ENCODE measurements at places on chromosomes 2 and 18. TPM values are rescaled to one million over a fixed set of nuclear protein-coding genes. Genes with fewer than 3 reads are reported as not detected.

Gene ALPP
- not detected for polyA plus RNA-seq

Gene UGT1A3
- 0.14 TPM for polyA plus RNA-seq

Gene CTAGE1
- polyA plus RNA-seq: 0.03 TPM

Gene UGT1A4
- not detected for polyA plus RNA-seq

Gene PLB1
- 1.1 TPM for polyA plus RNA-seq

Gene TXNL1
- polyA plus RNA-seq: 95.3 TPM

Gene SGO2
- 14.3 TPM for polyA plus RNA-seq

Gene FNDC4
- 8.3 TPM for polyA plus RNA-seq

- no peak for DNase-seq
Observed at GRCh38 chr2:108919571-108920373, 69.2 kb downstream of the EDAR start.

GRCh38 chr2:227513113-227513512 lies 41.2 kb downstream of the AGFG1 start:
- DNase-seq: no peak

DNA sequence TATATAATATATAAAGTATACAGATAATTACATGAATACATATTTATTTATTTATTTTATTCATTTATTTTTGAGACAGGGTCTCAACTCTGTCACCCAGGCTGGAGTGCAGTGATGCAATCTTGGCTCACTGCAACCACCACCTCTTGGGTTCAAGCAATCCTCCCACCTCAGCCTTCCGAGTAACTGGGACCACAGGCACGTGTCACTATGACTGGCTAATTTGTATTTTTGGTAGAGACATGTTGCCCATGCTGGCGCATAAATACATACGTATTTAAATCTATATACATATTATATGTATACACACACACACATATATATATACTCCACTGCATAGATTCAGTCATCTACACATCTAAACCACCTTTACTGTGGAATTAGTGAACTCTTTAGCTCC lies 20.6 kb upstream of the NDUFV2 start:
- no peak for DNase-seq

DNA sequence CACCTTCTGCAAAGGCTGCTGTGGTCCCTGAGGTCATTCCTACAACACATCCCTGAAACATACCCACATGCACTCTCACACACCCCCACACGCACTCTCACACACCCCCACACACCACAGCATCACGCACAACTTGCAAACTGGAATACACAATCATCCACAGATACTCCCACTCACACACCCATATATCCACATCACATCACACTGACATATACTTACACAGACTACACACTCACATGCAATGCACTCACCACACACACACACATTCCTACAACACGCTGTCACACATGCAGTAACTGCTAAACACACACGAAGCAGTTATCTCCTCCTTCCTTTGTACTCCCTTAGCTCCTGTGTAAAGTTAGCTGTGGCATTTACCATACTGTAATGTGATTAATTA lies 57.1 kb upstream of the PKDCC start:
- DNase-seq: no peak

DNA sequence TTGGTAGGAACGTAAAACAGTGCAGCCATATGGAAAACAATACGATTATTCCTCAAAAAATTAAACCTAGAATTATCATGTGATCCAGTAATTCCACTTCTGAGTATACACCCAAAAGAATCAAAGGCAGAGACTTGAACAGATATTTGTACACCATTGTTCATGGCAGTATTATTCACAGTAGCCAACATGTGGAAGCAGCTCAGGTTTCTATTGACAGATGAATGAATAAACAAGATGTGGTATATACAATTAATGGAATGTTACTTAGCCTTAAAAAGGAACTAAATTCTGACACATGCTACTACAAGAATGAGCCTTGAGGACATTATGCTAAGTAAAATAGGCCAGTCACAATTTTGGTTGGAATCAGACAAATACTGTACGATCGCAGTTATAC lies 14.2 kb upstream of the RTTN start:
- no peak for DNase-seq

- no peak for DNase-seq
Observed at GRCh38 chr2:130754811-130755210, 529 bp upstream of the AMER3 start.

DNA sequence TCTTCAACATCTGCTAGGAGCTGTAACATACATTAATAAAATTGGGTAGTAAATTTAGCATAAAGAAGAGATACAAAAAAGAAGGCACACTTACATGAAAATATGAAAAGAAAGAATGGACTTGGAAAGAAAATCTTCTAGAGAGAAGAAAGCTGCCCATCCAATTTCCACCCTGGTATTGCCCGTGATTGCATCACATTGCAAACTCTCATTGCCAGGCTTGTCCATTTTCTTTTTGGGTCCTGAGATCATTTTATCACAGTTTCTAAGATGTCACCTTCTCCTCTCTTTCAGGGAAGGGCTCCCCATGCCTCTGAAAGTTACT lies 321.5 kb downstream of the RND3 start:
- DNase-seq: no peak

- DNase-seq: no peak
Observed at GRCh38 chr2:191926671-191927070, 79.8 kb upstream of the CAVIN2 start.

DNA sequence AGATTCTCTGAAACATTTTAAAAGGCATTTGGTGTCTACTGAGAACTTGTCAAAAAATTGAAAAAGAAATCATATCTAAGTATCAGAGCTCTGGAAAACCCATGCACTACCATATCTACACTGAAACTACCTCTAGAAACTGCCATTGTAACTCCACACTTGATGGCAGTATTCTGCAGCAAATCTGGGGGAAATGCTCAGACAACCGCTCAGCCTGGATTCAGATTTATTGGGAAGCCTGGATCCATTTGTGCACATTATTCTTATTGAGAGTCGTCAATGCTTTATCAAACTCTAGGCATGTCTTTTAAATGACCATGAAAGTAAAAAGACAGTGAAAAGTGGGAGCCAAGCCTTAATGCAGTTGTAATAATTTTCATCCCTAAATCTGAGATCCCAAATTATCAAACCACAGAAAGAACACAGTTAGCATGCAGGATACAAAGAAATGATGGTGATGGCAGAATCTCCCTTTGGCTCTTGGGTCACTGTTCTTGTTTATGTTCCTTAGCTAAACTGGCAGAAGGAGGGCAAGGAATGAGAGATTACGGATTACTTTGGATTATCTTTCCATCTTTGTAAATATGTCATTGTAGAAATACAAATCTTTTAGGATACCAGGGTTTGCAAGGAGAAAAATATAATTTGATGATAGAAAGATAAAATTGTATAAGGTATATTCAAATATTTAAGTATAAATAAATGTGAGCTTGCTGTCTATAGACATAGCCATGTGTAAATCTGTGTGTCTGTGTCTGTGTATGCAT lies 512.1 kb upstream of the SYT4 start:
- DNase-seq: no peak

DNA sequence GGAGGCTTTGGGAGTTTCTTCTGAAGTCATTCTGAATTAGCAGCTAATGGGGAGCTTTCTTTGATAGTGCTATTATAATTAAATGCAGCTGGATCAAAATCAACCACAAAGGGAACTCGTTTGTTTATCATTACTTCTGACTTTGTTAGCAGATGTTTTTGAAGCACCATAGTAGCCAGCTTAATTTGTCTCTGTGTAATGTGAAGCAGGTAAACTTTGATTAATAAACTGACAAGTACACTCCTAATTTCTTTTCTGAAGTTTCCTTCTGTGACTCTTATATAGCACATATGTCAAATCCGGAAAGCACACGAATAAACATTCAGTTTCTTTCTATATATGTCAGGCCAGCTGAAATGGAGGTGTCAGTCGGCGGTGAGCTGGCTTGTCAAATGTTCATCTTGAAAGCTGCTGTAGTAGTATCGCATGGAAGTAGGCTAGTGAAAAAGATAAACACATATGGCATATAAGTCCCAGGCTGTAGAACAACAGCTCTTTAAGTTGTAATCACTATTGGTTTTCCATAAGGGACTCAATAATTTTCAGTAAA lies 451.9 kb upstream of the ZEB2 start:
- DNase-seq: no peak

Measured in renal pelvis (tissue), 12 donors.